ENCODE measurements at places on chromosomes 3 and 15.

GRCh38 chr3:43153216-43154083 is 47.6 kb upstream of the POMGNT2 start:
- no peak for DNase-seq

DNA sequence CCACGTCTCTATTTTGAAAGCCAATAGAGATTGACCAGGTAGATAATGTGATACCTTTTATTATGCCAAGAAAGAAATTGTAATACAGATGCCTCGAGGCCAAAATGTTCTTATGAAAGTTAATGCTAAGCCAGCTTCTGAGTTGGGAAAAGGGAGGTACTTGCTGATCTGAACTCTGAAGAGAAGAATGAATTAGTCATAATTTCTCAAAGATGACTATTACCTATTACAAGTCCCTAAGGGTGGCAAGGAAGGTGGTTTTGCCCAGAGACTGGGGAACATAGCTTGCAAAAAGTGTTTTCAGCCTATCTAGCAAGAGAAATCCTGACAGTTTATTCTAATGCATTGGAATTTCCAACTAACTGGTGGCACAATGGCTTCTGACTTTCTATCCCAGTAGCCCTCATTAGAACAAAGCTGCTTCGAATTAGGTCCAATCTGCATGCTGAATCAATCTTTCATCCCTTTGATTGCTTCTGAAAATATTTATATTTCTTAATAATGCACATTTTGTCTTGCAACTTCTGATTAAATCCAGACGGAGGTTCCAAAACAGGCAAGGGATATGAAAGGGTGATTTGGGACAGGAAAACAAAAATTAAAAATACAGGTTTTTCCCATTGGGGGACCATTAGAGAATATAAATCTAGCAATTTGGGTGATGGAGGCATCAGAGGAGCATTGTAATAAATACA is 17.7 kb upstream of the NR2F2 start:
- DNase-seq = no peak

DNA sequence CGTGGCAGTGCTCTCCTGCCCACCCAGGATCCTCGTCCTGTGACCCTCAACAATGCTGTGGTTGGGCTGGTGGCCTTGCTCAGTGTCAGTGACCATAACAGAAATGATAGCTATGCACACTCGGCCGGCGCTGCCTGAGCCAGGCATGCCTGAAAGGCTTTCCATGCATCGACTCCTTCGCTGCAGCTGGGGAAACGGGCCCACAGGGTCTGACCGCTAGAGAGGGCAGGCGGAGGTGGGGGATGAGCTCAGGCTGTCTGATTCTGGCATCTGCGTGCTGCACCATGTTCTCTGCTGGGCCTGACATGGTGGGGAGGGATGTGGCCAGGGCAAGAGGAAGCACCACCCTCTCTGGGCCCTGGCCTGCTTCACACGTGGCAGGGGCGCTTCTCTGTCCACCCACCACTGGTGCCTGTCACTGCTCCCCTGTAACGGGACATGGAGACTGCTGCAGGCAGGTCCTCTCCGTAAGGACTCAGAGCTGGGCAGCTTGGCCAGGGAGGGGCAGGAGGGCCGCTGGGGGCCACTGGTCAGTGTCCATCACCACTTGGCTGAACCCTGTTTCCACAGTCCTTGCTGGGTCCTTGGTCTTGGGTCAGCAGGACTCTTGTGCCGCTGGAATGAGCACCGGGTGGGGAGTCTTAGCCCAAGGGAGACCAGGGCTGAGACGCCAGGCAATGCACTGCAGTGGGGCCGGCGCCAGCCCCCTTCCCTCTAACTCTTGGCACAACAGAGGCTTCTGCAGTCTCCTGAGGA is 64.1 kb upstream of the RPL32 start:
- DNase-seq = no peak

GRCh38 chr15:83082730-83083386 is 15.8 kb upstream of the BTBD1 start:
- DNase-seq = no peak

GRCh38 chr3:140342668-140343067 is 335.2 kb upstream of the TRIM42 start:
- DNase-seq = no peak

- DNase-seq = no peak
Observed at GRCh38 chr3:64903006-64903405, 215.2 kb upstream of the ADAMTS9 start.

DNA sequence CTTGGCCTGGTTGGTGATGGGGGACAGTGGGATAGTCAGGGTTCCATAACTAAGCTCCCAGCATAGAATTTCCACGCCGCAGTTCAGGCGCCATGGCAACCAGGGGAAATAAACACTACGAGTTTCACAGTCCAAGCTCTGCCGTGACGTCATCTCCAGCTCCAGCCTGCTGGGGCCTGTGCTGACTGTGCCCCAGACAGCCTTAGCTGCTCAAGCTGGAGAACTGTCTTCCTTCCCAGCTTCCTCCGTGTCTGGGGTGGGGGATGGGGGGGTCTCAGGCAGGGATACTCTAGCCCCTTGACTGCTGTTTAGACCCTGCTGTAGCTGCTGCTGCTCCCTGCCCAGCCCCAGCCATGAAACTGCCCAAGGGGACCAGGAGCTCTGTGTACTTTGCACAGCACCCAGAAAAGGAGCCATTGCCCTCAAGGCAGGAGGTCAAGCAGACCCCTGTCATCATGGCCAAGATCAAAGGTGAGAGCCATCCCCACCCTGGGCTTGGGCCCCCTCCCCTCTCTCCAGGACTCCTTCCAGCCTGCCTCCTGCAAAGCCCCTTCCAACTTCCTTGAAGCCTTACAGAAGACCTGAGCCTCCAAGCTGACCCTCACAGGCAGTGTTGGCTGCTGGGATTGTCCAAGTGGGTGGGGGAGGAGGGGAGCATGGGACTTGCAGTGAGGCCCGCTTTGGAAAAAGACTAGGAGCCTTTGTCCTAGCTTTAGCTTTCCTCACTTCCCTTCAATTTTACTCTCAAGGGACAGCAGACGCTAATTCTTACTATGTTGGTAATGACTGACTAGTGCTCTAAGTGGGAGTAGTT is 11.4 kb upstream of the CSPG4 start:
- DNase-seq = no peak

GRCh38 chr3:14534516-14535191 is 5.5 kb downstream of the GRIP2 start:
- no peak for DNase-seq

- peak; percentile 8 for DNase-seq
Observed at GRCh38 chr3:32143849-32144757, 37.7 kb downstream of the GPD1L start.

DNA sequence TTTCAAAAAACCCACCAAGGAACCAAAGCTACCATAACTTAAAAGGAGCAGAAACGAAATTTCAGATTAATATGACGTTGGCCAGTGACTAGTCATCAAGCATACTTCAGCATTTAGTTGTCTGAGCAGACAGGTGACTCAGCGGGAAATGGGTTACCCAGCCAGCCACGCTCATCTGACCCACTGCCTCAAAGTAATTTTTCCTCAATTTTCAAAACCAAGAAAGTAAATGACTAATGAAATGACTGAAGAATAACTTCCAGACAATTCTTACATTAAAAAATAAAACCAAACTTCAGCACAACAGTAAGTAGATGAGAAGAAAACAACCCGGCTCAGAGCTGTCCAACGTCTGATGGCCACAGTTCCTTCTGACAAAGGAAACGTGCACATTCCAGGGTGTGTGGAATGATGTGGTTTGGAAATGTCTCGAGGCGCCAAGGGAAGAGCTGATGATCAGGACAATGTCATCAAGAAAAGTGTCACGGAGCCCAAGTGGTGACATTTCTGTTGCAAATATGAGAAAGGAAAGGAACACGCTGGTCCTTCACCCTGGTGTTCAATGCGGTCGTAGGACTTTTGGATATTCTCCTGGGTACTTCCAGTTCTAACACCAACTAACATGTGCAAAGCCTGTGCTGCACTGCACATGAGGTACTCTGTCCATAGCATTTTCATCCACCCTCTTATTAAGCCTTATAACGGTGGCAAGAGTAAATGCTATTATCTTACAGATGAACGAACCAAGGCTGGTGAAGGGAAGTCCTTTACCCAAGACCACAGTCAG is 79.1 kb downstream of the FOXP1 start:
- no peak for DNase-seq

DNA sequence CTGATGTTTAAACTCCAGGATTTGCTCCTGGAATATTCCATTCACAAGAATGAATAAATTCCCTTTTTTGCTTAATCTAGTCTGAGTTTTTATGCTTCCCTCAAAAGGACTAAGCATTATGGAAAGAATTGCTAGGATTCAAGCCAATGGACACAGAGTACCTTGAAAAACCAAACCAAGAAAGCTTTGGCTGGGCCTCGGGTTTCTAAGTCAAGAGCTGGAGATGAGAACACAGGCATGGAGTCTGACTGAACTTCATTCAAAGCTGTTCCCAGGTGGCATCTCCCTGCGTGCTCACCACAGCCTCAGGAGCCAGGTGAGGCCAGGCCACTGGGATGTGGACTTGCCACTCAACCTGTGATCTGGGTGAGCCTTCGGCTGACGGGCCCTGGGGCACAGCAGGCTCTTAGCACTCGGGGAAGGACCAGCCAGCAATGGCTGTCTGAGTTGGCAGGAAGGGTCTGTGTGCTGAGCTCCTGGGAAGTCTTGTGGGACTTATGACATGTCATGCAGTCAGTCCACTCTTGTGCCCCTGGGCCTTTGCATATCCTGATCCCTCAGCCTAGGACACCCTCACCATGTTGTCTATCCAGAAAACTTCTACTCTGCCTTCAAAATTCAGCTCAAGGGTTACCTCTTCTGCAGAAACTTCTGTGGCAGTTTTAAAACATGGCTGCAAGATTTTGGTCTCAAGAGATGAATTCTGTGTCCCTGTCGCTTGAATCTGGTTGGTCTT is 21.8 kb downstream of the CRABP1 start:
- no peak for DNase-seq

DNA sequence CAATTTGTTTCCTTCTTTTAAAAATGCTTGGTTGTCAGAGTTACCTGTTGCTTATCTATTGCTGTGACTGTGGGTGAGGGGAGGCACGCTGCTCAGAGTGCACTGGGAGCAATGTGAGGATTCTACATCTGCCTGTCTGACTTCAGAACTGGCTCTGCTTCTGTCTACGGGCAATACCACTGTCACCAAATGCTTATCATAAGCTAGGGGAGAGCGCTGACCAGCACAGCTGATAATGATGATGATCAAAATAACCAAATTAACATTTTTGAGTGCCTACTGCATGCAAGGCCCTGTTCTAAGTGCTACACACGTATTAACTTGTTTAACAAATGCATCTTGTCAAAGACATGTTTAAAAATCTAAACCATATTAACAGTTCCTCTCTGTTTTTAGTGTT is 79.2 kb upstream of the TPRG1 start:
- no peak for DNase-seq

Data from stimulated activated CD8-positive, alpha-beta memory T cell treated with anti-CD3 and anti-CD28 coated beads, Interleukin-2, amount 100 ng/mL, for 1 hour (primary cell).